Pons (tissue), 1 donor: ENCODE measurements at places on chromosomes 2 and 18.

DNA sequence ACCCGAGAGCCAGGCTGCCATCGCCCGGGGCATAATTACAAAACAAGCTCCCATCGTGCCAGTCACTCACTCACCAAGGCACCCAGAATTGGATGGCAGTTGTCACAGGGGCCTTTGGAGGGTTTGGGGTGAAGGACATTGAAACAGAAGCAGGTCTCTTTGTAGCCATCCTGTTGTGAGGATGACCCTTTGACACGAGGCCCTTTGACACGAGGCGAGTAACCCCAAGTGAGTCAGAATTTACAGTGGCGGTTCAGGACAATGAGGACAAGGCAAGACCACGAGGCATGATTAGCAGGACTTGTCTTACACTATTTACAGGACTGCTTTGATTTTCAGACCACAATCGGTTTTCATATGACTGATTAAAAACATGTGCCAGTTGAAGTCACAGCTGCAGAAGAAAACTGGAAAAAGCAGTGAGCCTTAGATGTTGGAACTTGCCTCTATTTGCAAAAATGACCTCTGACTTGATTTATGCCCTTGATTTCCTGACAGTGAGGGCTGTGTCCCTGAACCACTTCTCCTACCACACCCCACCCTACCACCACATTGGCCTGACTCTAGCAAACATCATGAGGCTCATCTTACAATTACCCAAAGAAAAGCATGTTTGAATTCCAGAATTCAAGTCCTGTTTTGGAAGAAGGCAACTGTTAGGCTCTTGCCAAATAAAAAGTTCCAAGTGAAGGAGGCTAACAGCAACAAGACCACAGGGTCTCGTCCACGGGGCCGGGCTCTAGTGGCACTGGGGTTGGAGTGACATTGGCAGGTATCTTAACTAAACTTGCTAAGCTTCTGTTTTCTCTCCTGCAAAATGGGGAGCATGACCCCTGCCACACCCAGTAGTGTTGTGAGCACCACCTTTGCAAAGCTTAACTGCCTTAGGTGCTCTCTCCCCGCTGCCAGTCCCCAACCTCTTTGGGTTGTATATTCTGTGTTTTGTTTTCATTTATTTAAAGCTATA, 64.4 kb upstream of the FOSL2 start:
- DNase-seq, result no peak

- no peak for DNase-seq
Measured at GRCh38 chr2:169476459-169476858, 2.8 kb upstream of the BBS5 start.

DNA sequence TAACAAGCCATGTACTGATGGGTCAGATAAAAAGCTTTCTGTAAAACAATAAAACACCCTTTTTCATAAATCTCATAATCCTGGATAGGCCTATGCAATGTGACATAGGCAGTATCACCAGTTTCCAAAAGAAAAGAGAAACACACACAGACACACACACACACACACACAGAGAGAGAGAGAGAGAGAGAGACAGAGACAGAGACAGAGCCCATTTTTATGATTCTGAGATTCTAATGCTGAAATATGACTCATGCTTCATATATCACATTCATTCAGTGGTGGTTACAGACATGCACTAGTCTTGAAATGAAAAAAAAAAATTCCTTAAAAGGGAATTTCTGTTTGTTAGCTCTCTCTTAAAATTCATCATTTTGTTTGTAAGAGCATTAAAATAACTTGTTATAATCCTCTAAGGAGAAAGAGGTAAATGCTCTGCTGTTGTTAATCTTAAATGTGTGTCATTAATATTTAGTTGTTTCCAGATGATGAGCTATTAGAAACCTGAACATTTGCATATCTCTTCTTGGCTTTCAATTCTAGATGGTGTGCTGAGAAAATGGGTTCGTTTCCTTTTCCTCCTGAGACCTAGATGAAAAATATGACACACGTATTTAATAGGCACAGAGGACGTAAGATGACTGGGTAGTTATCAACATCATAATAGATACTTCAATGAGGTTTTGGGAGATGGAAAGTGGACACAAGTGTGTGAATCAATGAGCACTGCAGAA, 1598.7 kb upstream of the ACVR2A start:
- DNase-seq, result no peak

- DNase-seq, result no peak
Measured at GRCh38 chr18:58800582-58800981, 64.1 kb upstream of the ZNF532 start.

DNA sequence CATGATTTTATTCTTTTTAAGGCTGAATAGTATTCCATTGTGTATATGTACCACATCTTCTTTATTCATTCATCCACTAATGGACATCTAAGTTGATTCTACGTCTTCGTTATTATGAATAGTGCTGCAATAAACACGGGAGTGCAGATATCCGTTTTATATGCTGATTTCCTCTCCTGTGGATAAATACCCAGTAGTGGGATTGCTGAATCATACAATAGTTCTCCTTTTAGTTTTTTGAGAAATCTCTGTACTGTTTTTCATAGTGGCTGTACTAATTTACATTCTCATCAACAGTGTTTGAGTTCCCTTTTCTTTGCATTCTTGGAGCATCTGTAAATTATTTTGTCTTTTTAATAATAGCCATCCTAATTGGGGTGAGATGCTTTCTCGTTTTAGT, 114.5 kb downstream of the RGPD3 start:
- no peak for DNase-seq

- DNase-seq, result no peak
Measured at GRCh38 chr2:130874512-130874911, 37.8 kb downstream of the ARHGEF4 start.

DNA sequence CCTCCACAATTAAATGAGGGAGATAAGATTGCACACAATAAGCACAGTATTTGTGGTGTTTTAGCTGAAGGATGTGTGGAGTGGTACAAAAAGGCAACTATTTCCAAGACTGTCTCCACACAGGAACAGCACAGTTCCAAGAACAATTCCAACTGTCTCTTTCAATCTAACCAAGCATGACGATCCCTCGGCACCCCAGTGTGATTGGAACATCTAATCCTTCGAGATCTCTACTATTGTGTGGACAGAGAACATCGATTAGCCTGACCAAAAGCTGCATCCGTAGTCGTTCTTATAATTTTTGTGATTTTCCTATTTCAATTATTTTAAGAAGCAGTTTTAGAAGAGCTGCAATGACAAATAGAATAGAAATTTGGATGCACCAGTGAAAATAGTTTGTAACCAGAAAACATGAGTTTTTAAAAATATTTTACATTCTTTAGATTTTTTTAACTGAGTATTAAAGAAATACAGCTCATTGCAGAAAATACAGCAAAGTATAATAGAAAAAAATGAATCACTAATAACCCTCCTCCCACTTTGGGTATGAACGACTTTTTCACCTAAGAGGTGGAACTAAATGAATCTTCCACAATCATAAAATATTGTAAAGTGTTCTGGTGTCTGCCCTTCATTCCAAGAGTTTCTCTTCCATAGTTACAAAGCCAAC, 76.4 kb upstream of the CABLES1 start:
- DNase-seq, result no peak

DNA sequence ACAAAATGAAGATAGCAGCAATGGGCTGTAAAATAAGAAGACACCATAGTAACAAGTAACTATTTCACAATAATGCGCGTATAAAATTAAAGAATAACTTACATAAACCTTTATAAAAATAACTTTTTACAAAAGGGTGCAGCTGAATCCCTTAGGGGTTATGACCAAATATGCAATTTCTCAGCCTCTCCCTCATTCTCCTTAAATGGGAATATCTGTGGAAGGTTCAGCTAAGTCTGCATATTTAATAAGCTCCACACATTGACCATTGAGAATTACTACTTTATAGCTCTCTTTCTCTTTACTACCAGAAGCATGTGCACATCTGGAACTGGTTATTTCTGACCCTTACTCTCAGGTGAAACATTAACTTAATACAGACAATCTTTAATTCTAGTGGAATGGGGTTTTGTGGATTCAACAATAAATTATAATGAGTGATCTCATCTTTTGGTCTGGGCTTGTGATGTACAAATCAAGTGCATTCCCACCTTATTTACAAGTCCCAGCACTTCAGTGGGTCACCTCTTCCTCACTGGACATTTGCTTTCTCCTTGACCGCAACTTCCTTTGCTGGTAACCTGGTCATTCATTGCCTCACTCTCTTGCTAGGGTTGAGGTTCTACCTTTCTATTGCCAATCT, 15.7 kb downstream of the ARHGAP15 start:
- no peak for DNase-seq

GRCh38 chr18:12336887-12337286, 28.8 kb downstream of the TUBB6 start:
- no peak for DNase-seq

DNA sequence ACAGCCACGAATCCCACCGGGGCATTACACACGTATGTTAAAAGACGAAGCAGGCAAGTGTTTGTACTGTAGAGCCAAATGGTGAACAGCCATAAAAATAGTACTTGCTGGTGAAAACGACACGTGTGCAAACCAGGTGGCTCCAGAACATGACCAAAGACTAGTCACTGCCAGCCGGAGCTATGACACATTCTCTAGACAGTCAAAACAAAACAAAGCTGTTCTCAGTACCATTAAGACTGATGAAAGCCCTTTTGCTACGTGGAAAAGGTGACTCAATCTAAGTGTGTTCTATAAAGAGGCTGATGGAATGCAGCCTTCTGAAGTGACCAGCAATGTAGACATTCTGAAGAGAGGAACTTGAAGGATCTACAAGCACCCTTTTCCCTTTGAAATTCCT, 367.7 kb upstream of the NETO1 start:
- DNase-seq, result no peak
